CD8-positive, alpha-beta T cell (primary cell): ENCODE measurements at places on chromosomes 3 and 15.

DNA sequence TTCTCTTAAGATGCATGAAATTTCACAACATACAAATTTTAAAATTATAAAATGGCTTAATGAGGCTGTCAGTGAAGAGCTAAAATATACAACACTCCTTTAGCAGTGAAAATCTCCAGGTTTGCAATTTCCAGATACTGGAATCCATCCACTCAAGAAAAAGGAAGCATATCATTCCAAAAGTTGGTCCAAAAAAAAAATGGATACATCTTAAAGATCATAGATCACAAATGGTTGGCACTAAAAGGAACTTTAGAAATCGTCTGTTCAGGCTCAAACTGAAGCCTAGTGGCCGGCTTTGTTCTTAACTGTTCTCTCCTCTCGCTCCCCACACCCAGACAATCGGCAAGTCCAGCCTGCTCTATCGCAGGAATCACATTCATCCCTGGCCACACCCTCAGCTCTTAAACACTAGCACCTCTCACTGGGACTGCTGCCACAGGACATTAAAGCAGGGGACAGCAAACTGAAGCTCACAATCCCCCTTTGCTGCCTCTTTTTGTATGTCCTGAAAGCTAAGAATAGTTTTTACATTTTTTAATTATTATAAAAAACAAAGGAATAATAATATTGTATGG is 130.3 kb upstream of the CDIN1 start:
- DNase-seq: no peak

DNA sequence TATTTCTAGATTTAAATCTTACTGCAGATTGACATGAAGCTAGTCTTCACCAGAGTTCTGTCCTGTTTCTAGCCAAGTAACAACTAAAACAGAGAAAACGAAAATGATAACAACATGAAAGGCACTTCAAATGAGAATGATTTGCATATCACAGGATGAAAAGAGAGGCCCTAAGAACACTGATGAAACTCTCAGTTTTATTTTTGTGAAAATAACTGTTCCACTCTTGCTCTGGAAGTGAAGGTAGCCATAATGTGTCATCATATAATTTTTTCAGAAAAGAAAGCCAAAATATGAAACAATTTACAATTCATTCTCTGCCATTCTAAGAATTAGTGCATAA is 274.4 kb downstream of the ADAMTSL3 start:
- DNase-seq: no peak

- DNase-seq: no peak
These were observed 197.7 kb upstream of the GBE1 start for GRCh38 chr3:81958972-81959640.

DNA sequence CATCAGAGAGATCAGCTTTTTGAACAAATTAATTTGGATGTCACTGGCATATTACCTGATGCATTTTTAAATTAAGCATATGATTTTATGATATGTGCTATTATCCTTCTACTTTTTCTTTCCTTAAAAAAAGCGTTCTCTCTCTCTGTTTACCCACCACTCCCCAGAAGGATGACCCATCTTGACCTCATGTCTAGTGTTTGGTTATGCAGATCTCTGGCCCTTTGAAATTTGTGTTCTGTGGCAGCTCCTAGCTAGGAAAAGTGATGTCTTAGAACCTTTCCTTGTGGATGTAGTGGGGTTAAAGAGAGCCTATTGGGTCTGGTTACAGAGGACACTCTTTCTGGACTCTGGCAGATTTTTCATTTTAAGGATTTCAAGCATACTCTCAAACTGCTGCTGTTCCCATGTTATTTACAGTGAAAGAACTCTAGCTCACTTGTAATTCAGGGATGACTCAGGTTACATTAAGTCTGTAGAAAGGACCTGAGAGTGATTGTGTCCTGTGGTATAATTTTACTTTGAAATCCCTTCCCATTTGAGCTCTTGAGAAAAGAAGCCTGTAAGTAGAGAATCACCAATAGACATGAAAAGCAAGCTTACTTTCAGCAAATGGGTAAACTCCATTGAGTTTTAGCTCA is 23.8 kb downstream of the ARHGEF26 start:
- DNase-seq: no peak

DNA sequence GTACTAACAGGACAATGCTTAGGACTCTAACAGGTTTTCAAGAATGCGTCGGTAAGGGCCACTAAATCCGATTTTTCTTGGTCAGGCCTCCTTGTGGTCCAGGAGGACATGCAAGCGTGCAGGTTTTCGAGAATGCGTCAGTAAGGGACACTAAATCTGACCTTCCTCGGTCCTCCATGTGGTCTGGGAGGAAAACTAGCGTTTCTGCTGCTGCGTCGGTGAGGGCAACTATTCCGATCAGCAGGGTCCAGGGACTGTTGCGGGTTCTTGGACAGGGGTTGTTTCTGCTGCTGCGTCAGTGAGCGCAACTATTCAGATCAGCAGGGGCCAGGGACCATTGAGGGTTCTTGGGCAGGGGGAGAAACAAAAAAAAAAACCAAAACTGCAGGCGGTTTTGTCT is 7.8 kb upstream of the UBP1 start:
- DNase-seq: no peak

GRCh38 chr3:11718637-11719405 is 75.1 kb upstream of the VGLL4 start:
- peak; percentile 59 for DNase-seq

GRCh38 chr15:38549222-38549621 is 15.4 kb downstream of the RASGRP1 start:
- no peak for DNase-seq
